ENCODE measurements at places on chromosomes 4 and X.
A peak's percentile ranks its signal among the peaks of the same experiment; 100 is the strongest.

GRCh38 chr4:185654965-185655554, 119.8 kb upstream of the PDLIM3 start:
- no peak for DNase-seq

- DNase-seq = no peak
Measured at GRCh38 chr4:71303850-71304249, 35.0 kb upstream of the SLC4A4 start.

GRCh38 chrX:150870487-150871340, 27.8 kb downstream of the CD99L2 start:
- peak; percentile 17 for DNase-seq

GRCh38 chrX:149987613-149988012, 49.3 kb upstream of the EOLA2 start:
- DNase-seq = no peak

GRCh38 chrX:3307881-3308280, 38.6 kb downstream of the MXRA5 start:
- no peak for DNase-seq

DNA sequence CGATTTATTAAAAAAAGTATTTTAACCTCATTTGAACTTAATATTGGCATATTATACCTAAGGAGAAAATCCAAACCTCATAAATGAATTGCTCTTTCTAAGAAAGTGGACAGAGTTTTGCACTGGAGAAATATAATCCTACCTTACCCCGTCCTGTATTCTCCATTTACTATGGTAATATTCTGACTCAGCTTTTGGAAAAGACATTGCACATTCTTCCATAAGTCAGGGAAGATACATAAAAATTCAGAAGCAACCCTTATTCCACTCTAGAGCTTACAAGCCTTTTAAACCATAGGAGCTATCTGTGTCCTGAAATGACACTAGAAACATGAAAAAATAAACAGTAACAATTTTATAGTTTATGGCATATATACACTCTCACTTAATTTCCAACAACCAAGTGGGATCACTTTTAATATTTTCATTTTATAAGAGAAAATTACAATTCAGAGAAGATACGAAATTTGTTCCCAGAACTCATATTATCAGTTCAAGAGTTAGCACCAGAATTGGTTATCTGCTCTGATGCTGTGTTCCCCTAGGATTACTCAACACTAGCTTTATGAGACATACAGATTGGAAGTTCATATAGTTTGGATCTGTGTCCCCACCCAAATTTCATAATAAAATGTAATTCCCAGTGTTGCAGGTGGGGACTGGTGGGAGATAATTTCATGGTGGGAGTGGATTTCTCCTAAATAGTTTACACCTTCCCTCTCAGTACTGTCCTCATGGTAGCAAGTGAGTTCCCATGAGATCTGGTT, 359.4 kb downstream of the ARAP2 start:
- no peak for DNase-seq

GRCh38 chr4:86675548-86675947, 81.4 kb downstream of the PTPN13 start:
- no peak for DNase-seq

GRCh38 chr4:687971-688853, 739 bp downstream of the SLC49A3 start:
- DNase-seq = no peak

- no peak for DNase-seq
Measured at GRCh38 chrX:39740078-39740477, 357.7 kb downstream of the BCOR start.

DNA sequence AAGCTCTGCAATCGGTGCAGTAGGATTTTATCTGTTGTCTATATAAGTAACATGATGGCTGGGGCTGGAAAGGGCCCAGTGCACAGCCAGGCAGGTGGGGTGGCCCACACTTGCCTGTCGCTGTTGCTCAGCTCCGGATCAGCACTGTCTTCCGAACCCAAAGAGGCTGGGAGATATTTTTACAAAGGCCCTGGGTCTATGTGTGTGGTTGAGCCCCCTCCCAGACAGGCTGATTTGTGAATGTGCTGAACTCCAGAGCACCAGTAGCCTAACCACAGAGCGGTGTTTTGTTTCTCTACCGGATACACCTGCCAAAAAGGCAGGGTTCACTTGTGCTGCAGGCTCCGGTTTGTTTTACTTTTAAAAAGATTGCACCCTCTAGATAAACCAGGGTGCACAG, 33.5 kb upstream of the CHRNA9 start:
- DNase-seq = no peak

GRCh38 chr4:129239088-129239487, 143.1 kb downstream of the C4orf33 start:
- peak; percentile 13 for DNase-seq

DNA sequence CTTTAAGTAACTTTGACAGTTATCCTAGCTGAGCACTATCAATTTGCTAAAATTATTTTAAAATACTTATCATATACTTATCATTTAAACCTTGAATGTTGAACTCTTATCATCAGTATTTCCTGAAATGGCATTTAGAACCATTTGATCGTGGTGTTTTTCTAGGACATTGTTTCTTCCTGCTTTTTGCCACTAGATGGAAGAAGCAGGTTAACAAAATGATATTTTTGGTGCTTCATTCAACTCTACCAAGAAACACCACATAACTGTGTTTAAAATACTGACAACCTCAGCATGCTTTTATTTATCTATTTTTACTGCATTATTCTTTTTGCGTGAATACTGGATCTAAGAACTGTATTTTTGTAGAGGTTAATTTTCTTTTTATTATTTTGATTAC, 44.6 kb downstream of the C4orf33 start:
- DNase-seq = no peak

- DNase-seq = no peak
Measured at GRCh38 chr4:143443728-143444127, 69.8 kb upstream of the SMARCA5 start.

- no peak for DNase-seq
Measured at GRCh38 chr4:182795446-182796238, 121.5 kb downstream of the DCTD start.

GRCh38 chrX:40483502-40483901, 97.3 kb upstream of the ATP6AP2 start:
- DNase-seq = no peak

DNA sequence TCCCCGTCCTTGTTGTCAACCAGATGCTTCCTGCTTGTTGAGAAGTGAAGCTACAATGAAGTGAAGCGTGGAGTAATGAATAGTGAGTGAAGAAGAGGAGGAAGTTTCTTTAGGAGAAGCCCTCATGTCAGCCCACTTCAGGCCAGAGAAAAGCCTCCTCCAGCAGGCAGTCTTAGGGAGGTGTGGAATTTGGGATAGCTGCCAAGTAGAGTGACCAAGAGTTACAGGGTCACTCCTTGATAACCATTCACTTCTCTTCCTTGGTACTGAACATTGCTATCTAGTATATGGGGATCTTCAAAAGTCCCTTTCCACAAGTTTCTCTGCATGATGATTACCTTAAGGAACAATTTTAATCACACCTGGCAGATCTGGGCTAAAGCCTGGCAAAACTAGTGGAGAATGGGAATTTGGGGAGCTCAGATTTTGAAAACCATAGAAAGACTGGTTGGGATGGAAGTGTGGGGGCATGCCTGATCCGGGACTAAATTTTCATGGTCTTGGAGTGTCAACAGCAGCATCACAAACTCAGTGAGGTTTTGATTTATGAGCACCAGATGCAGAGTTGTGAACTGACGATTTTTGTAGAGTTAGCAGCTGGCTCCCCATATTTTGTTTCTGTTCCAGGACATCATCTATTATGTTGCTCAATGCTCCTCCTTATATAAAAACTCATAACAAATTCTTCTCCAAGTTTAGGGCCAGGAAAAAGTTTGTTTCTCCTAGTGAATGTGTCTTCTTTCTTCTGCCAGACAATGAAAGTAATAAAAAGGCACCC, 53.1 kb downstream of the IGSF1 start:
- DNase-seq = no peak

DNA sequence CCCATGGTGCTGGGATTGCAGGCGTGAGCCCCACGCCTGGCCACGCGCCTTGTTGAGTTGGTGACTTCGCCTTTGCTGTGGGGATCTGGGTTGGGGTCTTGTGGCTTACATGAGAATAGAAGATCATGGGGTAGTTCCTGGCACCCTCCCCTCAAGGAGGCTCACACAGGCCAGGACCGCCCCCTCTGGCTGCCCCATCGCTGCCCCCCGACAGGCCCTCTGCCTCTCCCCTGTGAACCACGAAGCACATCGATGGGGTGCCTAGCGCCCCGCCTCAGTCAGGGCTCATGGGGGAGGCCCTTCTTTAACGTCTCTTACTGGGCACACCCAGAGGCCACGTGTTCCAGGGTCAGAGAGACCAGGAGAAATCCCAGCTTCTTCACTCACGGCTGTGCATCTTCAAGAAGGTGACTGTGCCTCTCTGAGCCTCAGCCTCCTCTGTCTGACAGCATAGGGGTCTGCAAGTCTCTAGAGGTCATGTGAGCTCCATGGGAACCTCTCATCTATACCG, 23.6 kb upstream of the SPON2 start:
- DNase-seq = no peak

GRCh38 chrX:63530654-63531053, 179.5 kb upstream of the SPIN4 start:
- no peak for DNase-seq

DNA sequence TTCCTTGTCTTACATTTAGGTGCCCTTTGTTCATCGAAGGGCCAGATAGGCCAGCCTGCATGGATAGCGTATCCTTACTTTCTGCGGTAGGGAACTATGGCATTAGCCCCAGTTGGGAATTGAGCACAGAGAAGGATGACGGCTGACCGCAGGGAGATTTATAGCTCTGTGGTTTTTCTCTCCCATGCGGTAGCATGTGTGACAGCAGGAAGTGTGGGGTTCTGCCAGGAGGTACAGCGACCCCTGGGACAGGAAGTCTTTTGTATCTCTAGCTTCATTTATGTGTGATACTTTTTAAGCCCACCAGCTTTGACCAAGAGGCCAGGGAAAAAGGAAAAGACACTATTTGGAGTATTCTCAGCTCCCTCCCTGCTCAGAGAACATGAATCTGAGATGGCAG, 33.1 kb downstream of the GAB3 start:
- DNase-seq = peak; percentile 17

GRCh38 chr4:17561195-17561909, 15.6 kb upstream of the LAP3 start:
- DNase-seq = no peak

- DNase-seq = peak; percentile 17
Measured at GRCh38 chr4:2788532-2789103, 4.3 kb upstream of the SH3BP2 start.

GRCh38 chrX:38233891-38234667, 13.4 kb upstream of the SRPX start:
- DNase-seq = no peak

DNA sequence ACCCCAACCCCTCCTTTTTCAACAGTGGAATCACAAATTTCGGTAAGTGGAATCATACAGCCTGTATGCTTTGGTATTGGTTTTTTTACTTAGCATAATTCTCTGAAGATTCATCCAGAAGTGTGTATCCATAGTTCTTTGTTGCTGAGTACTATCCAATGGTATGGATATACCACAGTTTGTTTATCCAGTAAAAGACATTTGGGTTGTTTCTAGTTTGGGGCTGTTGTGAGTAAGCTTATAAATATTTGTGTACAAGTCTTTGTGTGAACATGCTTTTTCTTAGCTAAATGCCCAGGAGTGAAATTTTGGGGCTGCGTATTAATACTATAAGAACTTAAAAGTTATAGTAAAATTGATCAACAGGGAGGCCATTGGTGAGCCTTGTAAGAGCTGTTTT, 57.5 kb upstream of the GC start:
- DNase-seq = no peak

DNA sequence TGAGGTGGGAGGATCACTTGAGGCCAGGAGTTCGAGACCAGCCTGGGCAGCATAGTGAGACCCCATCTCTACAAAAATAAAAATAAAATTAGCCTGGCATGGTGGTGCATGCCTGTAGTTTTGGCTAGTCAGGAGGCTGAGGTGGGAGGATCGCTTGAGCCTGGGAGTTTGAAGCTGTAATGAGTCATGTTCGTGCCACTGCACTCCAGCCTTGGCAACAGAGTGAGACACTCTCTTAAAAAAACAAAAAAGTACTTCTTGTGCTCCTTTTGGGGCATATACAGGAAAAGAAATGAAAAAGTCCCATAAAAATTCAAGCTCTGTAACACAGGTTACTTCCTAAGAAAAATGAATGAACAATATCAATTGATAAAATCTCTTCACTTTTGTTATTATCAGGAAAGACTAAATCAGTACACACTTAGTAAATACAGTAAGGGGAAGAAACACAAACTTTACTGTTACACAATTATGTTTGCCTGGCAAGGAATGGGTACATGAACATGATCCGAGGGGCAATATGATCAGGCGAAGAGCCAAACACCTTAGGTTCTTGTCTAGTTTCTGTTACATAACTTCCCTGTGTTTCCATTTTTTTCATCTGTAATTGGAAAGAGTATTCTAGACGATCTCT, 46.9 kb downstream of the CCDC158 start:
- no peak for DNase-seq

GRCh38 chrX:121151293-121151692, 103.9 kb downstream of the GLUD2 start:
- no peak for DNase-seq

DNA sequence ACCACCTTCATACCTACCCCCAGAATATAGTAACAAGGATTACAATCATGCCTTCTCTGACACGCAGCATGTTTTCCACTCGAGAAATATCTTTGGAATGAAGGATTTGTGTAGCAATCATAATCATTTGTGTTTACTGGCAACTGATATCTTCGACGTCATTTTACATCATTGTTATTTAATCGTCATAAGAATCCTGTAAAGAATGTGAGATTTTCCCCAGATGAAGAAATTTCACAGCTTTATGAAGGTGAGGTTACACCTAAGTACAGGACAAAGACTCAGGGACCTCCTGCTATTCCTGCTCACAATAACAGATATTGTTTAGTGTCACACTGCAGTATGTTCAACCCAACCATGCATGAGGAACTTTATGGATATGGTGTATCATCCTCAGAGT, 198.2 kb upstream of the LDB2 start:
- no peak for DNase-seq

- DNase-seq = no peak
Measured at GRCh38 chrX:148416142-148416541, 84.3 kb upstream of the AFF2 start.

DNA sequence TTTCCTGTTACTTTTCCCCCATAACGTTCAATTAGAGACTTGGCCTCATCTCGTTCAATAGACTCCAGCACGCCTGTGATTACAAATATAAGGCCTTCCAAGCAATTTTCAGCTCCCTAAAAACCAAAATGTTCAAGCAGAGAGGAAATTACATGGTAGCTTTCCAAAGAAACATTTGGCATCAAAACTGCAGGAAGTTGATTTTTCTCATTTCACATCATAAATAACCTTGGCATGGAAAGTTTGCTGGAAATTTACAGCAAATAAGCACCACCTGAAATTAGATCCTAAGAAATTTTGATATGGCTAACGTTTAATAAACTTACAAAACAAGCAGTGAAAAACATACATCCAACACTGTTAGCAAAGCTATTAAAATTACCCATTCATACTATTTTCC, 53.3 kb downstream of the RFC1 start:
- DNase-seq = no peak

Data from glutamatergic neuron (in vitro differentiated cells).